ENCODE measurements at places on chromosomes 6 and 20.

DNA sequence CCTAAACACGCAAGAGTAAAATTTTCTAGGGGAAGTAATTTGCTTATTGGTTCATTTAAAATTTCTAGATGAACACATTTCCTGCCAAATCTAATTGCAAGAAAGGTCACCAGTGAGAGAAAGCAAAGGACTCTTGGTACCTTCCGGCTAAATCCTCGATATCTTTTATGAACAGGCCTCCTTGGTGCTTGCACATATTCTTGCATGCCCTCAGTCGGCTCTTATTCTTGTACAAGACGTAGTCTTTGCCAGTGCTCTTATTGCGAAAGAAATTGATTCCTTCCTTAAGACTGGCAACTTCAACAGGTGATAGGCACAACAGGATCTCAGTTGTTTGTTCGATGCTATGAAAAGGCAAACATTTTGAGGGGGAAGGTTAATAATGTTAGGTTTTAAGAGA is 141.7 kb upstream of the CARMIL1 start:
- no peak for DNase-seq

- peak; percentile 69 for DNase-seq
Measured at GRCh38 chr6:32113386-32114352, 4.5 kb upstream of the TNXB start.

- DNase-seq: no peak
Measured at GRCh38 chr6:57421503-57421902, 104.1 kb downstream of the PRIM2 start.

DNA sequence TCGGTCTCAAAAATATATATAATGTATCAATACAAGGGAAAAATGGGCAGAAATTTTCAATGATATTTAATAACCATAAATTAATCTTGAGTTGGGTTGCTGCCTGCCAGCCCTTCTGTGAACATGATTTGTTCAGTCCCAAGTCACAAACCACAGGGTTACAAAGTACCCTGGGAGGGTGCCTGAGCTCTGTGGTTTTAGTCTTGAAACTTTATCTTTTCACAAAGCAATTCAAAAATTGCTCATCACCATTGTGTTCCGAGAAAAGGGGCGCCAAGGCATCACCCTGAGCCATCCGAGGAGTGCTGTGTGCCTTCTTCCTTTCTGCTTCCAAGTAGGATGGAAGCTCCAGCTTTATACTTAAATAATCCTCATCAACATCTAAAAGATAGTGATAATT is 141.6 kb upstream of the AKAP12 start:
- peak; percentile 32 for DNase-seq

- DNase-seq: peak; percentile 37
Measured at GRCh38 chr6:169320013-169320412, 66.4 kb upstream of the THBS2 start.

DNA sequence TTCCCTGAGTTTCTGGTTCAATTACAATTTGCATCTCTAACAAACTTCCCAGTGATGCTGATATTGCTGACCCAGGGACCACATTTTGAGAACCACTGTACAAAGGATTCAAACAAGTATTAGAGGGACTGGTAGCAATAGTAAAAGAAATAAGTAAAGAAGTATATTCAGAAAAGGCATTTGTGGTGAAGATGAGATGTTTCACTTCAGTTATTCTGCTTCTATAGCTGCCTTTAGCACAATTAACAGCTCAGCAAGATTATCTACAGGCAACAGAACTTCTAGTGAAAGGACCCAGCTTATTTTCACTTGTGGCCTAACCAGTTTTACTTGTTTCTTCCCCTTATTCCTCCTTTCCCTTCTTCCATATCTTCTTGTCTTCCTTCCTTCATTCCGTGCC is 149.4 kb downstream of the PHF3 start:
- DNase-seq: no peak

DNA sequence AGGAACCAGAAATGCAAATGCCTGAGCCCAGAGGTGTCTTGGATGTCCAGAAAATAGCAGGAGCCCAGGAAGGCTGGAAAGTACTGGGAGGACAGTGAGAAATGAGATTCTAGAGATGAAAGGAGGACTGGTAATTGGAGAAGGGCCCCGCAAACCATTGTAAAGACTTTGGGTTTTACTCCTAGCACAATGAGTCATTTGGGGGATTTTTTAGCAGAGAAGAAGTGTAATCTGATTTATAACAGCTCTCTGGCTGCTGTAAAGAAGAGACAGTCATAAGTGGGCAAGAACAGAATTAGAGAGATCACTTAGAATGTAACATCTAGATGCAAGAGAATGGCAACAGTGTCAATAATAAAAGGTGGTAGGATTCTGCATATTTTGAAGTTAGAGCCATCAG is 40.2 kb downstream of the SLC35F1 start:
- no peak for DNase-seq

GRCh38 chr20:45959126-45959525 is 12.9 kb downstream of the ZNF335 start:
- DNase-seq: no peak

DNA sequence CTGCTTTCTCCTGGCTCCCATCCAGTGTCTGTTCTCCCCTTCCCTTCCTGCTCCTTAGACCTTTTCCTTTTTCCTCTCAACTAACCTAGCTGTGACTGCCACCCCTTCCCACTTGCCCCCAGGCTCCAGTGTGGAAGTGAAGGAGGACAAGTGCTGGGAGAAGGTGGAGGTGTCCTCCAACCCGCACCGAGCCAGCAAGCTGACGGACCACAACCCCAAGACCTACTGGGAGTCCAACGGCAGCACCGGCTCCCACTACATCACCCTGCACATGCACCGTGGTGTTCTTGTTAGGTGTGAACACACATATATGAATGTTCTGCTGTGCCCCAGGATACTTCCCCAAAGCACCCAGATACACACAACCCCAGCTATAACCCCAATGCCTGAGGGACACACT is 18.5 kb downstream of the CUL9 start:
- no peak for DNase-seq

DNA sequence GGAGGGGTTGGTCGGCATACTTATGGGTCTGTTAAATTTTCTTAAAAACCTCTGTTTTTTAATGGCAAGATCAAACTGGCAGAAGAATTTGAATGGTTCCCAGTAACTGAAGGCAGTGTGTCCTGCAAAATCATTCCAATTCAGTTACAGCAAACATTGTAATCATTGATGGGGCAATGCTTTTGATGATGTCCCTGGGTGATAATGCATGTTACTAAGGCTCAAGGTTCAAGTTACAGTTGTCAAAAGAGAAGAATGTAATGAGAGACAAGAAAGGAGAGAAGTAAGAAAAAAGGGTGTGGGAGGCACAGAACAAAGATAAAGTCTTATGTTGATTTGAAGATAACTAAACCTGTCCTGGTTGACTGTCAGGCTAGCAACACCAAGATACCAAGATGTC is 54.9 kb downstream of the CEP162 start:
- DNase-seq: no peak

DNA sequence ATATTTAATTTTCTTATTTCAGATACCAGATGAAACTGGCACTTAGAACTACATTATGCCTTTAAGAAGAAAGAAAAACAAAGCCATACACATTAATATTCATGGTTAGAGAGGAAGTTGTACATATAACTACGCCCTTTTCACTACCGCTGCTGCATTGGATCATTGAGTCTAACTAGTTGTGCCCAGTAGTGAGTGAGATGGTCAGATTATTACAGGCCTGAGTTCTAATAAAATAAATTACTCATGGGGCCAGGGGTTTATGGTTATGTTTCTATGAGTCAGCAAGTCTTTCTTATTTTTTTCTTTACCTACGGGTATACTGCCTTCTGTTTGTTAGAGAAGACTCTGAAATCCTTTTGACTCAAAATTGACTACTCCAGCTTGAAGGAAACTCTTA is 11.5 kb downstream of the RIOK1 start:
- peak; percentile 8 for DNase-seq

DNA sequence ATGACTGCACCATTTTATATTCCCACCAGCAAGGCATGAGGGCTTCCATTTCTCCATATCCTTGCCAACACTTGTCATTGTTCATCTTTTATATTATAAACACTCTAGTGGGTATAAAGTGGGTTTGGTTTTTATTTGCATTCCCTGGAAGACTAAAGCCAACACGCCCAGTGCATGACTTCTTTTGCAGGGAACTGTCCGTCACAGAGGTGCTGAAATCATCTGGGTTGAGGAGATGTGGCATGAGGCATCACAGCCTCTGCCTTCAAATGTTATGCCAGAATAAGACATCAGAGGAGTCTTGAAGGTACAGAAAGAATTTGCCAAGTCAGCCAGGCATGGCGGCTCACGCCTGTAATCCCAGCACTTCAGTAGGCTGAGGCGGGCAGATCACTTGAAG is 29.9 kb upstream of the FAM210B start:
- DNase-seq: no peak

- no peak for DNase-seq
Measured at GRCh38 chr20:41613321-41613720, 4.9 kb downstream of the CHD6 start.

- no peak for DNase-seq
Measured at GRCh38 chr6:16731478-16732051, 29.7 kb downstream of the ATXN1 start.

DNA sequence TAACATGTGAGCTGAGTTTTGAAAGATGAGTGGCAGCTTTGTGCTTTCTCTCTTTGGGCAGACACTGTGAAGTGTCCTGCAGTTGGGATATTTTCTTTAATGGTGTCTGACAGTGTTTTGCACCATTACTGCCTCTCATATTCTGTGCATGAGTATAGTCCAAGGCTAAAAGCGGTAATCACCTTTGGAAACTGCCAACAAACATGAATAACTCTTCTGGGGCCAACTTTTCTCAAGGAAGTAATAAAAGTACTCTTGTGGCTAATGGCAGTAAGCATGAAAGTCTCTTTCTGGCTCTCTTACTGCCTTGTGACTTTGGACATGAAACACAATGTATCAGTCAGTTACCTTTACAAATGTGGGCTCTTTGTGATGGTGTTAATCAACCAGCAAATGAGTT is 91.7 kb upstream of the SOX4 start:
- no peak for DNase-seq

DNA sequence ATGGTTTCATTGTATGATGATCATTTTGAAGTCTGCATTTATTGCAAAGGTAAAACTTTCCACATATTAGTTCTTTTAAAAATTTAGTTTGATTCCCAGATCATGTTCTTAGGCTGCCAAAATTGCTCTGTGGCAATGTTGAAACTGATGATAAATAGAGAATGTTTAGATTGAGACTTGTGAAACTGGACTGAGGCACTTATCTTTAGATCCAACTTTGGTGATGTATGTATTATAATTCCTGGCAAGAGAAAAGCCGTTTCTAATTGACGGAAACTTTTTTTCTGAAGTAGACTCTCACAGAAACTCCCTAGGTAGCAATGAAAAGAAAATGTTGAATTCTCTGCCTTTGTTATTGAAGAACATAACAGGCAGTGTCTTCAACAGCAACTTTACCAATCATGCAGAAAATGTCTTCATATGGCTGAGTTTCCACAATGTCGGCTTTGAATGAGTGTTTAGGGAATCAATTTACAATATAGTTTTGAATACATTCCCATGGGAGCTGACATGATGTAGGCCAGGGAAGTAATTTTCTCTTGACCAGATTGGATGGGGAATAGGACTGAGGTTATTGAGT is 456.2 kb downstream of the CD109 start:
- DNase-seq: no peak

DNA sequence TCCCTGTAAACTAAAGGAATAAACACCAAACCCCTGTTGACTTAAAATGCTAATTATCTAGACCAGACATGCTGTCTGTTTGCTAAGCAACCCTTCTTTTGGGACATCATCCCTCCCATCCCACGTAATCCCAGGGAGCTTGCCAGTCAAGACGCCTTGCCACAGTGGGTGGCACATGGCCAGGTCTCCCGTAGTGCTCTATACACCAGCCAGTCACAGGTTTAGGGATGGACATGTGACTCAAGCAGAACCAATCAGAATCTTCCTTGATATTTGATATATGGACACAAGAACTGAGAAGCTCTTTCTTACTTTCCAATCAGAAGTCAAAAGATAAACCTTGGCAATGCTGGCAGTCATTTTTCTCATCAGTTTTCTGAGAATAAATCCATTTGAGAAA is 60.0 kb downstream of the CNKSR3 start:
- DNase-seq: no peak

DNA sequence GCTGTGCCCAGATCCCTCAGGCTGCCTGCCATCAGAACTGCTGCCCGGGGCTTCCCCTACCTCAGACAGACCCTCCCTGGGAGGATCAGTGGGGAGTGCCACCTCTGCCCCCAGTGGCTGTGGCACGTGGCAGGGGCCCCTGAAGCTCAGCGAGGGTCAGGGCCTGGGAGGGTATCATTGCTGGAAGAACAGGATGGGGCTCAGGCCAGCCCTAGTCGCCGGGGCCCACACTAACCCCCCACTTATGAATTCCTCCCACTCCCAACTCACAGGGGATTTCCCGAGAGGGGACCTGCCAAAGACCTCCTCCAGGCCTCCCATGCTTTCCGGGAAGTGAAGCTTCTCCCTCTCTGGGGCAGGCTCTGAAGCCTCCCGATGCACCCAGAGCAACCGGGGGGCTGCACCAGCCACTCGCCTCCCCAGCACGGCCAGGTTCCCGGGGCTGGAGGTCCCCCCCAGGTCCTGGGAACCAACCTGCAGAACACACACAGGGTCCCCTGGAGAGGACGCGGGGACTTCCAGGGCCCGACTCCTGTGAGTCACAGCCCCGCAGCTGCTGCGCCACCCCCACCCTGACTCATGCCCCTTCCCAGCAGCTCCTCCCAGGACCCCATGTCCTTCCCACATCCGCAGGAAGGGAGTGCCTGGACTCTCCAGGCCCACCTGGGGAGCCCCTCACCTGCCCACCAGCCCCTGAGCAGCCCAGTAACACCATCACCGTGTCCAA is 2.5 kb downstream of the TNFRSF6B start:
- peak; percentile 86 for DNase-seq

GRCh38 chr6:51015394-51015793 is 196.7 kb downstream of the TFAP2B start:
- DNase-seq: no peak

GRCh38 chr6:62150048-62150663 is 135.9 kb downstream of the KHDRBS2 start:
- DNase-seq: no peak

- DNase-seq: no peak
Measured at GRCh38 chr20:25290646-25291431, 43.0 kb downstream of the PYGB start.

DNA sequence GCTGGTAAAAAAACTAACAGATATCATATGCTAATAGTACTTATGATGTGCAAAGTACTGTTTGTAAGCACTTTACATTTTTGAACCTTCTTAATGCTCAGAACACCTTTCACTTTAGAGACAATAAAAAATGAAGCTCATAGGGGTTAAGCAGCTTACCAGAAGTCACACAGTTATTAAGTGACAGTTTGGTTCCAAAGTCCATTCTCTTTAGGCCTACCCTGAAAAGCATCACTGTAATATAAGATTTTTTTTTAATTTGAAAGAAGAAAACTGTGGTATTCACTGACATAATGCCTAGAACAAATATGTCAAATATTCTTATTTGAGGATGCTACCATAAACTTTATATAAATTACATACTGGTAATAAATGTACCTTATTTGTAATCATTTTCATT is 127.6 kb upstream of the RUNX2 start:
- no peak for DNase-seq
